ENCODE measurements at places on chromosomes 3 and 15. TPM values are rescaled to one million over a fixed set of nuclear protein-coding genes. Genes with fewer than 3 reads are reported as not detected.

DNA sequence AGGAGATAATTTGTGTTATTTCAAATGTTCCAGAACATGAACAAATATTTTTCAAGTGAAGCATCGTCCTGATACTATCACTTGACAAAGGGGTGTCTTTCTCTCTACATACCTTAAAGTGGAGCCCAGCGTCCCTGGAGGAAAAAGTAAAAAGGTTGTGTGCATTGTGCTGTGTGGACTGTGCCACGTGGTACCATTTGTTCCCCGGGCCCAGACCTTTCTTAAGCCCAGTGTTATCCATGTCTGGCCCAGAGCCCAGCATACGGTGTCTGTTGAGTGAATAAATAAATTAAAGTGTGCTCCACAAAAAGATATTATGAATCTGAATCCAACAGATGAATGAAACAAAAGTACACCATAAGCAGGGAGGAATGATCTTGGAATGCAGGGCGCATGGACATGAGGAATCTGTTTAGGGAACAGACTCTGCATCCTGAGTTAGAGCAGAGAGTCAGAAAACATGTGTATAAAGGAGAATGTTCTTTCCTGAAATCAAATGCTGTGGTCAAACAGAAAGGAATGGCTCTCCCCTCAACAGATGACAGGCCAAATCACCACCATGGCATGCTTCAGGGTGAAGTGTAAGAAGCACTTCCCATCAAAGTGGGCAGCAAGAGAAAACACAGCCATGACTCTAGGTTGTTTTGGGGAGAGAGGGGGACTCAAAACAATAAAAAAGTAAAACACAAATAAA lies 8.1 kb upstream of the PRSS50 start:
- no peak for DNase-seq

TEX9 gene
- total RNA-seq, result 5.0 TPM

CLDN16 gene
- total RNA-seq, result not detected

GRCh38 chr3:60542995-60543394 lies 708.3 kb downstream of the FHIT start:
- no peak for DNase-seq

ZNF620 gene
- 1.6 TPM for total RNA-seq
